ENCODE measurements at places on chromosomes 2 and 18. TPM values are rescaled to one million over a fixed set of nuclear protein-coding genes. Genes with fewer than 3 reads are reported as not detected.

The HAT1 gene
- 29.0 TPM for total RNA-seq

The FSHR gene
- not detected for total RNA-seq

The KIAA2012 gene
- not detected for total RNA-seq

The LDAH gene
- total RNA-seq, result 45.4 TPM

The NLRC4 gene
- not detected for total RNA-seq

The CYTIP gene
- total RNA-seq, result not detected

The SH3BP4 gene
- 24.6 TPM for total RNA-seq

The UGT1A10 gene
- total RNA-seq, result not detected

The LINC00305 gene
- not detected for total RNA-seq

The FTCDNL1 gene
- 0.16 TPM for total RNA-seq

The UGT1A4 gene
- total RNA-seq, result not detected

The MC2R gene
- not detected for total RNA-seq

The DLX2 gene
- total RNA-seq, result not detected

The PDE11A gene
- under 0.01 TPM for total RNA-seq

The RAX gene
- not detected for total RNA-seq

The CD226 gene
- total RNA-seq, result 0.32 TPM

The SERPINB4 gene
- not detected for total RNA-seq

The LGALSL gene
- 4.3 TPM for total RNA-seq

The DSC2 gene
- total RNA-seq, result 0.13 TPM

The REG3A gene
- not detected for total RNA-seq

The UGT1A6 gene
- total RNA-seq, result not detected

The ANKRD30BL gene
- total RNA-seq, result not detected

The ZNF804A gene
- 0.16 TPM for total RNA-seq

The GALNT3 gene
- total RNA-seq, result not detected

The AKAIN1 gene
- not detected for total RNA-seq

The LIMS4 gene
- 42.7 TPM for total RNA-seq

The SLC39A10 gene
- total RNA-seq, result 33.5 TPM

The GRHL1 gene
- total RNA-seq, result 0.16 TPM

The TOGARAM2 gene
- 0.13 TPM for total RNA-seq

The CYP26B1 gene
- 1.2 TPM for total RNA-seq

The TMEM247 gene
- not detected for total RNA-seq

The SMAD7 gene
- total RNA-seq, result 6.4 TPM

The FBXO15 gene
- 0.06 TPM for total RNA-seq

The NUP35 gene
- 8.9 TPM for total RNA-seq

The IWS1 gene
- 49.3 TPM for total RNA-seq

The TDRD15 gene
- not detected for total RNA-seq

The FAP gene
- total RNA-seq, result 9.7 TPM

The ATOH8 gene
- 31.7 TPM for total RNA-seq

The TAF1B gene
- total RNA-seq, result 20.9 TPM

The MC4R gene
- total RNA-seq, result not detected

The REEP1 gene
- 6.8 TPM for total RNA-seq

The CPSF3 gene
- 51.9 TPM for total RNA-seq

The ZNF396 gene
- 0.65 TPM for total RNA-seq

The NETO1 gene
- total RNA-seq, result not detected

The REG3G gene
- not detected for total RNA-seq

The SERPINB13 gene
- not detected for total RNA-seq

The PKP4 gene
- total RNA-seq, result 72.0 TPM

The TTC31 gene
- 6.0 TPM for total RNA-seq

The MXD1 gene
- 2.3 TPM for total RNA-seq

The EN1 gene
- total RNA-seq, result not detected
